ENCODE measurements at places on chromosomes 3 and 15.
A peak's percentile ranks its signal among the peaks of the same experiment; 100 is the strongest.

GRCh38 chr3:66472313-66473134 is 28.3 kb downstream of the LRIG1 start:
- no peak for DNase-seq

GRCh38 chr3:158430448-158430847 is 140.5 kb upstream of the MLF1 start:
- no peak for DNase-seq

DNA sequence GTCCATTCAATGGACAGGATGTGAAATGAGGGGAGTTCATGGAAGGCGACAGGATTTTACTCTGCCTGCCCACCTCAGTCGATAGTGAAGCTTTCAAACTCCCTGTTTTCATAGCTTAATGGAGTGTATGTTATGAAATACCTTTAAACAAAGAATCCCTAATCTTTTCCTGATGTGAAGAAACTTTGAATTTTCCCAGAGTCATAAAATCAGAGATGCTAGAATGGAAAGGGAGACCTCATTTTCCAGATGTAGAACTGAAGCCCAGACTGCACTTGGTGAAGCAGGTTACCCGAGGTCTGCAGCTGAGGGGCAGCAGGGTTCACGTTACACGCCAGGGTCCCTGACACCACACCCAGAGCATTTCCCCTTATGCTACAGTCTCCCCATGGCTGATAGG is 34.7 kb upstream of the LACTB start:
- DNase-seq, result no peak

DNA sequence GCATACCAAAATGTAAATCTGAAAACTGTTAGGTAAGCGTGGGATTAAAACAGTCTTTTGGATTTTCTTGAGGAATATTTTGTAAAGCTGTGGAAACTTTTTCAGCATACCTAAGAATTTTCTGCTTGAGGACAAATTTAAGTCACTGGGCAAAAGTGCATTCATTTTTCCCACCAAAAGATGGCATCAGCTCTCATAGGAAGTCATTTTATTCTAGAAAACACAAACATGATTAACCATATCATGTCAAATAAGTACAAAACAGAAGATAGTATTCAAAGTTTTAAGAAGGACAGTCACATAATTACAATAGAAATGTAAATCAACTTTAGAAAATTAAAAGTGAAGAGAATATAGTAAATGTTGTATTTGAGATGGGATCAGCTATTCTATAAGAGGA is 63.5 kb downstream of the SLC49A4 start:
- no peak for DNase-seq

DNA sequence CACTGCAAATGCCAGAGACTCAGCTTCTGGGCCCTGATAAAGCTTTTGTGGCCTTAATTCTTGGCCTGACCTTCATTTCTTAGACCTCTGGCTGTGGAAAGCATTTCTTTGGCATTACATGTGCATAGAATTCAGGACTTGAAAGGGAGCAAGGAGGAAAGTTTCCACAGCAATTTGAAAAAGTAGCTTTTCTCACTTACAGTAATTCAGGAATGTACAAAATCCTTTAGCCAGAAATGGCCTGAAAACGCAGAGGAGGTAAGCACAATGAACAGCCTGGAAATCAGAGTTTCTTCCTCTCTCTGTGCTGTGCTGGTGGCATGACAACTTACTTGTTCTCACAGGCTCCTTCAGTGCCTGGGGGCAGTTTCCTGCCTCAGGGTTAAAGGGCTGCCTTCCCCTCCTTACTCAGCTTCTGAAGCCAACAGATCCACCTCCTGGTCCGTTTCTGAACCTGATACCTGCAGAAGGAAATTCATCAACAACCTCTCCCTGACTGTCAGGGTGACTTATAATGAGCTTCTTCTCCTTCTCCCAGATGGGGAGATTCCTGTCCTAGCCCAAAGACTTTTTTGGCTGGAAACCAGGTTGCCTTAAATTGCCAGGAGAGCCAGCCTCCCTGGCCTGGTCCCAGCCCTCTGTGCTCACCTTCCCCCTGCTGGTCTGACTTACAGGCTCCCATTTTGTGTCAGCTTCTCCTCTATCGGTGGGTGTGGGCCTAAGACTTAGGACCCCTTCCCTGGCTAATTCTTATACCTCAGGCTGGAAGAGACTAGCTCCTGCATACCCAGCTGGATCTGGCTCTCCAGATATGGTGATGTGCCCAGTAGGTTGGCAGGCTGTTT is 102.3 kb downstream of the MYRIP start:
- DNase-seq, result peak; percentile 15

- DNase-seq, result no peak
Observed at GRCh38 chr3:64311424-64312061, 86.3 kb upstream of the PRICKLE2 start.

DNA sequence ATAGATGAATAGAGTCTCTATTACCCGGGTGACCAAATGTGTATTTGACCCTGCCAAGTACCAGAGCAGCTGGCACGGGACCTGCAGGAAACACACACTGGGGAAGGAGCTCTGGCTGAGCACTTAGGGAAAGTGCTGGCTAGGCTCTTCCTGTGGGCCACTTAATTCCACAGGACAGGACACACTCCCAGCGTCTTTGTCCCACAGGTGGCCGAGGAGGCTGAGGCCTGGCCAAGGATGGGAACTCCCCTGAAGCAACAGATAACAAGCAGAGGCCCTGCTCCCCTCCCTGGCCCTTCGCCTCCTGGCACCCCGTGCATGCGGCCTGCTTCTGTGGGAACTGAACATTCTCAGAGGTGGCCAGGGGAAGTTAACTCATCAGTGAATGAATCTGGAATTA is 180.8 kb downstream of the ATP10A start:
- no peak for DNase-seq

- no peak for DNase-seq
Observed at GRCh38 chr3:119630128-119630879, 30.1 kb downstream of the POPDC2 start.

GRCh38 chr3:136120373-136121348 is 75.5 kb downstream of the MSL2 start:
- no peak for DNase-seq

DNA sequence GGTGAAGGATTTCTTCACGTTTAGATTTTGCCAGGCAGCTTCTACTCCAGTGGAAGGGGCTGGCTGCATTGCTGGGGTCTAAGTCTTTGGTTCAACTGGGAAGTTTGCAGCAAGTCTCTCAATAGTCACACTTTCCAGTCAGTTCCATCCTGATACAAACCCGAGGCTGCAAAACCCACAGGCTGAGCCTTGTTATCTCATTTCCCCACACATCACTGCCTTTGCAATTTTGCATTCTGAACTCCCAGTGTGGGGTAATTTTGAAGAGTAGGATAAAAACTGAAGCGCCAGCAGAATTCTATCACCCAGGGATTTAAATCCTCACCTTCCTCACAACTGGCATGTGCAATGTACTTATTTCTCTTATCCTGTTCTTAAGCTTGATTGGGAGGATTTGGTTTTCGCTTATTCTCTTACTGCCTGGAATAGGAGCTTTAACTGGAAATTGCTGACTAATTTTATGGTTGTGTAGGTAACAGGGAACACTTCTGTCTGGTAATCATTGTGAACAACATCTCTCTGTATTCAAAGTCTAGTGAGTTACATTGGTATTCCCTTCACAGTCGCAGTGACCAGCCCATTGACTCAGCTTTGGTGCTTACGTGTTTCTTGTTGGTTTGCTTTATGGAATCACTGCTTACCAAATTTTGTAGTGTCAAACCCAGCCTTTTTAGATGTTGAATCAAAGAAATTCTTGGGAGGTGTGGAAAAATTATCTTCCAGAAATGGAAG is 142.0 kb upstream of the TOPAZ1 start:
- no peak for DNase-seq

DNA sequence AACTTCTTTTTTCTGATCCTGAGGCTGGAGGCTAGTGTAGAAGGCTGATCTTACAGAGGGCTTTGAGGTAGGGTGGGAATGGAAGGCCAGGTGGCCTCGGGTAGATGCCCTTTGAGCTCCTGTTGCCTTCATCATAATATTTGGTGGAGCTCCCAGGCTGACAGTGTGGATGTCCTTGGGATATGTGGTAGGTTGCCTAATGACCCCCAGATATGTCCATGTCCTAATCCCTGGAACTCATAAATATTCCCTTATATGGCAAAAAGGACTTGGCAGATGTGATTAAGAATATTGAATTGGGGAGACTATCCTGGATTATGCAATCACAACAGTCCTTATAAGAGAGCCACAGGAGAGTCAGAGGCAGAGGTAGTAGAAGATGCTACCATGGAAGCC is 5.5 kb downstream of the ADAMTSL3 start:
- DNase-seq, result no peak

GRCh38 chr15:95284933-95285421 is 1045.5 kb upstream of the NR2F2 start:
- DNase-seq, result no peak

DNA sequence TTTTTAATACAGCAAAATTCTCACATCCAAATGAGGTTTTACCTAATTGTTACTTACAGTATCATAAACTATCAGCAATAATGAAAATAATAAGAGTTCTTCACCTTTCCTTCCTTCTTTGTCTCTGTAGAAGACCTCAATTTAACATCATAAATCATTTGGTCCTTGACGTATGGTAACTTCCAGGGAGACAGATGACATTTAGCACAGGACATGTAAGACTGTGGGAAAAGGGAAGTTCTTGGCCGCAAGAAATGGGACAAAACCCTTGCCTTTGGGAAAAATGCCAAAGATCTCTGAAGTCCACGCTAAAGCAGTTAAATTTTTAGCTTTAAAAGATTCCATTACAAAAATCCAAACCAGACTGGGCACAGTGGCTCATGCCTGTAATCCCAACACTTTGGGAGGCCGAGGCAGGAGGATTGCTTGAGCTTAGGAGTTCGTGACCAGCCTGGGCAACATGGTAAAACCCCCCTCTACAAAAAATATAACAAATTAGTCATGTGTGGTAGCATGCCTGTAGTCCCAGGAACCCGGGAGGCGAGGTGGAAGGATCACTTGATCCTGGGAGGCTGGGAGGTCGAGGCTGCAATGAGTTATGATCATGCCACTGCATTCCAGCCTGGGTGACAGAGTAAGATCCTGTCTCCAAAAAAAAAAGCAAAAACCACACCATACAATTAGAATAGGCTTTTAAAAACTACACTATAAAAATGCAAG is 8.8 kb downstream of the PTPN9 start:
- DNase-seq, result no peak

DNA sequence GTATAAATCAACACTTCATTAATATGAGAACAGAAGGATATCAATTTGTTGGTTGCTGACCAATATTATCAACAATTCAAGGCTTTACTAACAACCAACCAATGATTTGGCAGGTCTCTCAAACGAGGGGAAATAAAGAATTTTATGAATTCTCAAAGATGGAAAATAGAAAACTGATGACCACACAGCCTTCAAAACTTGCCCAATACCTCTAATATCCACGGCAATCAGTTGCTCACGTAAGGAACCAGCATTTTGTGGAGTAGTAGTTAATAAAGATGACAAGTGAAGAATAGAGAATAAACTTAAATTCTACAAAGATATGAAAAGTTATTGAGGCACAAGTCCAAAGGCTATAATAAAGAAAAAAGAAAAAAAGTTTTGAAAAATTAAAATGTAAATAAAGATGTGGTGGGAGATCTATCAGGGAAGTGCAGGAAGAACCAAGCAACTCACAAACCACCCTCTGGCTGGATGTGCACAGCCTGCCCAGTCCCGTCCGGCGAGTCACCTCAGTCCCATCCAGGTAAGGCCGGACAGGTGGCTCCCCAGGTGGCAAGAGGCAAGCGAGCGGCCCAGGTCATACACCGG is 808 bp downstream of the GK5 start:
- no peak for DNase-seq

DNA sequence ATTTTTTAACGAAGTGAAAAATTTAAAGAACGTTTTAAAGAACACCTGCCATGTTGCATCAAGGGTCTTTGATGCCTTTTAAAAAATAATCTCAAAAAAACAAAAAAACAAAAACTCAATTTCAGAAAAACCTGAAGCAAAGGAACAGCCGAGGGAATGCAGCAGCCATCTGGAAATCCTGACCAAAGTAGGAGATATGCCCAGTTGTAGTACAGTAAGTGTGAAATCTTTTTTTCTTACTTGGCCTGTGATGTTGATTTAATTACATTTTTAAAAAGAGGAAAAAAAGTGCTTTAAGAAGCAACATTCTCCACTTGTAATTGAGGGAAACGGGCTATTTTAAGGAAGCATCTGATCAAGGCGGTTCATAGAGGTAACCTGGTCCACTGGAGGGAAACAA is 213.7 kb upstream of the GAP43 start:
- no peak for DNase-seq

DNA sequence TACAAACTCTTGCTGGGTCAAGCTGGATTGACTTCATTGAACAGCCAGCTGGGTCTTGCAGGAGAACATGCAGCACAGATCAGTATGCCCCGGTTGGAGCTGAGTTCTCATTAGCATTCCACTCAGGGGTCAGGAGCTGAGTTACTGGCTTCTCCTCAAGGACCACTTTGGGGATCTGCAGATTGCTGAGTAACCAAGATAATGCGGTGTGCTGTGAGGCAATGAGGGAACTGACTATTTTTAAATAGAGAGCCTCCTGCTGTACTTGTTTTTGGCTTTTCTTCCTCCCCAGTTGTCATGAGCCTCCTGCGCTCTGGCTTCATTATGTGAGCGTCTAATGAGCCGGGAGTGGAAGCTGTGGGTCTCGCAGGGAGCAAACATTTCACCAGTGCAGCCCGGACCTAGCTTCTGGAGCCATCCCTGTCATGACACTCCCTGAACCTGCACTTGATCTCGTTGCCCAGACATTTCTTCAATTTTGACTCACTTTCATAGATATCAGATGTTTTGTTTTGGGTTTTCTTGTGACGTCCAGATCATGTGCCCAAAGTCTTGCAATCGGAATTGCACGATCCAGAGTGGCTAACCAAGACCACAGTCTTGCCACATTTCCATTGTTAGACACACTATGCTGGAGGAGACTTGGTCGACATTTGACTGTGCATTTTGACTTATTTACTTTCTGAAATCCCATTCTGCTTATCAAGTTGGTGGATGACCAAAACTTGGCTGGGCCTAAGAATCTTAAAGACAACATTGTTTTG is 327.2 kb downstream of the LRTM1 start:
- peak; percentile 13 for DNase-seq
